ENCODE measurements at places on chromosomes 4 and X.

DNA sequence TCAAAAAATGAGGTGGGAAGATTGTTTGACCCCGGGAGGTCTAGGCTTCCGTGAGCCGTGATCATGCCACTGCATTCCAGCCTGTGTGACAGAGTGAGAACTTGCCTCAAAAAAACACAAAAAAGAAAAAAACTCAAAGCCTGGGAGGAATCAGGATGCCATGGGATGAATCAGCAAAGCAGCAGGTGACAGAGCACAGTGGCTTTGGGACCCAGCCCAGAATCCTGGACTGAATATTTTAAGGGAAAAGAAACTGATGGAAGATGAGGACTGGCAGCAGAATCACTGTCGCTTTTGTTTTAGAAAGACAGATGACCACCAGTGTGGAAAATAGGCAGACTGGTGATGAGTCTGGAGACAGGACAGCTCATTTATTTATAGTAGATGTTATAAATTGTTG lies 16.6 kb downstream of the S100G start:
- no peak for DNase-seq

DNA sequence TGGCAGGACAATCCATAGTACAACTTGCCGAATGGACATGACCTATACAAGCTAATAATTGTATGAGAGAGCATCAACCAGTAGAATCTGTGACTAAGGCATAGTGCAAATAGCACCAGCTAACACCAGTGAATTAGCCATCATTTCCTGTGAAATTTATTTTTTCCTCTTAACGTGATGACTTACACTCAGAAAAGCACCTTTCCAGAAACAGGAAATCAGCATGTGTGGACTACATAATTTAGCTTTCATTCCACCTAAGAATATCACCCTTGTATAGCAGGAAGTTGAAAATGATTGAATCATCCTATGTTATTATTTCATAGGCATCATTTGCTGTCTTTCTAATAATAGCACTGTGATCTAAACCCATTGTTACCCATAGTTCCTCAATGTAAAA lies 1393.4 kb upstream of the PCDH7 start:
- no peak for DNase-seq

GRCh38 chr4:38667085-38667893 lies 3.3 kb downstream of the KLF3 start:
- DNase-seq, result peak; percentile 82

DNA sequence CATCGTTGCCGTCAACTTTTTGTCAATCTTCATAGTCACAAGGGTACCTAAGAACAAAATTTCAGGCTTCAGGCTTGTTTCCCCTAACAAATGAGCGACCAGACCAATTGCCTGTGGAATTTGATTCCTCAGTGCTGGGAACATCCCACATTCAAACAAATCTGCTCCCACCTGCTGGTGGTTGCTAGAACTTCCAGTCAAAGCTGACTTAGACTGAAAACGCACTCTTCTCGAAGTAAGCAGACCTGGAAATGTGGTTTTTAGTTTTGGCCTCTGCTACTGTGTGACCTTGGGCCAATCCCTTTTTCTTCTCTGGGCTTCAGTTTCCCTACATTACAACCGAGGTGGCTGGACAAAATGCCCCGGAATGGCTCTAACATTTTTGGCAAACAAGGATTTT lies 1.8 kb upstream of the GABRQ start:
- DNase-seq, result no peak

GRCh38 chr4:6668391-6668790 lies 25.3 kb upstream of the S100P start:
- no peak for DNase-seq

GRCh38 chr4:137601934-137602333 lies 69.6 kb upstream of the PCDH18 start:
- no peak for DNase-seq

GRCh38 chrX:106201502-106202178 lies 33.5 kb downstream of the PWWP3B start:
- no peak for DNase-seq

DNA sequence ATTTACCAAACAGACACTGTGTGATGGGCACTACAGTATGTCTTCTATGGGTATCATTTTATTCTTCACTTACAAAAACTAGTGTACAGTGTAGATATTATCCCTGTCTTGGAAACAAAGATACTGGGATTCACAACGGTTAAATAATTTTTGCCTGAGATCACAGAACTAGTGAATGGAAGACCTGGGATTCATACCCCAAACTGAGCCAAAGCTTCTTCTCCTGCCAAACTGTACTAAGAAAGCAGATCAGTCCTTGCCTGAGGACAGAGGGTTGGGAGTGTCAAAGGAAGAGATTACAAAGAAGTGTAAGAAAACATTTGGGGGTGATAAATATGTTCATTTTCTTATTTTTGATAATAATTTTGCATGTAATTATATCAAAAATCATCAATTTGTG lies 43.1 kb downstream of the PPA2 start:
- no peak for DNase-seq

DNA sequence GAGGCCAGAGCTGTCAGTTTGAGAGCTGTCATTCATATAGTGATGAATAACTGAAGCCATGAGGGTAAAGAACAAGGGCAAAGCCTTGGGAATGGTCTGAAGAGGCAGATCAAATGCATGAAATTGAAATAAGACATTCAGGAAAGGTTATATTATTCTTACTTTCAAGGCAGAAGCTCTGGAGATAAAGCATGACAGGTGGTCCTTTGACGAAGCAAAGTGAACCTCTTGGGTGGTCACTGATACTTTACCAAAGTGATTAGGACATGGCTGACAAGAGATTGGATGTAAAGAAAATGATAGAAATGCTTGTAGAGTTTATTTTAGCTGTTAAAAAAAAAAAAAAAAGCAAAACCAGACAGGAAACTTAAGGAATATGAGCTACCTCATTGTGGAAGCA lies 634.0 kb upstream of the FTHL17 start:
- no peak for DNase-seq

All from CD4-positive, alpha-beta T cell treated with Interferon alpha-2 for 1 hour (primary cell).